ENCODE measurements at places on chromosomes 12 and 14. TPM values are rescaled to one million over a fixed set of nuclear protein-coding genes. Genes with fewer than 3 reads are reported as not detected.
A peak's percentile ranks its signal among the peaks of the same experiment; 100 is the strongest.

ATN1 gene
- 138 TPM for total RNA-seq

DNA sequence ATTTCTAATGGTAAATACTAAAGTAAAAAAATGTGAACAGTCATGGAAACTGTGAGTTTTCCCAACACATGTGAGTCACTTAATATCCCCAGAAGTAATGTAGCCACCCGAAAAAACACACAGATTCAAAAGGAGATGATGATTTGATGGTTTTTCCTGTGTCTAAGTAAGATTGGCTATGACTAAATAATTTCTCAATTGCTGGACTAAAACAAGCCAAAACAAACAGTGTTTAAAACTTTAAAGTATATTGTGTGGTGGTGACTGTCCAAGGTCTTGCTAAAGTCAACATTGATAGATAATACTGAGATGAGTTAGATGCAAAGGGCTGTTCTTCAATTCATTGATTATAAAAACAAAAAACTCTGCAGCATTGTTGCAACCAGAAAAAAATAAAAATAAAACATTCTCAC lies 89.6 kb upstream of the SOX5 start:
- no peak for DNase-seq

GRCh38 chr12:43052441-43052840 lies 462.9 kb upstream of the PRICKLE1 start:
- no peak for DNase-seq

DNA sequence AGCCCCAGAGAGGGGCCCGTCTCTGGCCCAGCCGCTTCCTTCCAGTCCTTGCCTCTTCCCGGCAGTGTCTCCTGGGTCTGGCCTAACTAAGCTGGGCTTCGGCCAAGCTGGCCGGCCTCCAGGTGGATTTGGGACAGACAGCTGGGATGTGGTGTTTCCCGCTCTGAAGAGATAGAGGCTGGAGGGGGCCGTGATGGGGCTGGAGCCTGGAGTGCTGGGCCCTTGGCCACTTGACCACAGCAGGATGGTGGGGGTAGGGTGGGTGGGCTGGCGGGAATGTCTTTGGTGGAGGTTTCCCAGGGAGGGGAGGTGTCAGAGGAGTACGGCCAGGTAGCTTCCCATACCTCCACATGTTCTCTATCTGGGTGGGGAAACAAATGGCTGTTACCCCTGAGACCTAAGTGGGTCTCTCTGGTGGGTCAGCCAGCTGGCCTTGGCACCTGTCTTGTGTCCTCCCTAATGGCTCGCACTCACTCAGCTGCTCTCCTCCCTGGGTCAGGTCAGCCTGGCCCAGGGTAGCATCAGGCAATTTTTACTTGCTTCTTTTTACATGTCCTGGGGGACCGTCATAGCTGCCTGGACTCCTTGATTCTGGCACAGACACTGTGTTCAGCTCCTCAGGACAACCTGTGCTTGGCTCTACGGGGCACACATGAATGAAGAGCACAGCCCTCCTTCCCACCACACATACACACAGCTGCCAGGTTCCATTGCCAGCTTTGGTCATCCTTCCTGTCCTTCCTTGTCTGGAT lies 19.8 kb upstream of the PGF start:
- peak; percentile 91 for DNase-seq

- DNase-seq = no peak
Observed at GRCh38 chr12:66239295-66239694, 50.3 kb downstream of the IRAK3 start.

DNA sequence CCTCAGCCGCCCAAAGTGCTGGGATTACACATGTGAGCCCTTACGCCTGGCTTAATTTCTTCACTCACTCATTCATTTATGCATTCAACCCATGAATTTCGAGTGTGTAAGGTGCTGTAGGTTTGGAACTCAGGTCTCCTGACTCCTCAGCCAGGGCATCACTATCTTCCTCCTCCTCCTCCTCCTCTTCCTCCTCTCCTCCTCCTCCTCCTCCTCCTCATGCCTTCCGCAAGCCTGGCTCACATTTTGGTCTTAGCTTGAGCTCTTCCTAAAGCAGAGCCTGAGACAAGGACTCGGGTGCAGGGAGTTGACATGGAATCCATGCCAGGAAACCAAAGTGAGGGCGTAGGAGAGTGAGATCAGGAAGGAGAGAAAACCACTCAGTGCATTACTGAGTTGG lies 20.8 kb upstream of the CHGA start:
- no peak for DNase-seq

Data from sigmoid colon (tissue), 7 donors.